ENCODE measurements at places on chromosomes 3 and 15. TPM values are rescaled to one million over a fixed set of nuclear protein-coding genes. Genes with fewer than 3 reads are reported as not detected.

KLHL40 gene
- total RNA-seq: not detected

SPINT1 gene
- total RNA-seq: not detected

DNA sequence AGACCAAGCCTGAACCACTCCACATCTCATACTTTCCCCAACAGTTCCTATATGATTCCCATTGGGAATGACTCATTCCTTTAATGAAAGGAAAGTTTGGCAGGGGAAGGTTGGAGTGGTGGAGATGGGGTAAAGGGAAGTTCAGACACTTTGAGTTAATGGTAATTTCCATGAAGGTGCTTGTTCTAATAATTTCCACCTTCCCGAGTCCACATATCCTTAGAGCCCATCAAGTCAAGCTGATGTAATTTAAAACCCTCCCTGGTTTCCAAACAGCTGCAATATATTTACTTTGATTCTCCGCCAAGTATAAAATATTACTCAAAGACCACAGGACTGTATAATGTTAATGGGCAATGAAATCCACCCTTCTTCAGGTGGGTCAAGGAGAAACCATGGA lies 95.0 kb upstream of the GALNT15 start:
- H3K4me3 ChIP-seq: no peak overlapping the region
- H3K27me3 ChIP-seq: no peaks in the 10 kb centered on the region
- no peaks in the 10 kb centered on the region for H3K36me3 ChIP-seq
- H3K4me1 ChIP-seq: peaks cover 32% of the 10 kb centered on the region
- no peak overlapping the region for H3K27ac ChIP-seq

GRCh38 chr3:33380653-33381052 lies 59.6 kb downstream of the UBP1 start:
- H3K4me3 ChIP-seq: no peak overlapping the region
- H3K27me3 ChIP-seq: no peaks in the 10 kb centered on the region
- H3K27ac ChIP-seq: no peak overlapping the region
- peaks cover 47% of the 10 kb centered on the region for H3K36me3 ChIP-seq

- DNase-seq: no peak
- peak overlapping the region; percentile 95 for H3K27ac ChIP-seq
- H3K36me3 ChIP-seq: peaks cover 30% of the 10 kb centered on the region
- H3K4me1 ChIP-seq: peaks cover 55% of the 10 kb centered on the region
- H3K27me3 ChIP-seq: no peaks in the 10 kb centered on the region
These were observed 35.4 kb upstream of the DUSP7 start for GRCh38 chr3:52091586-52092270.

GRCh38 chr15:75029378-75030022 lies 6.1 kb downstream of the PPCDC start:
- peaks cover 13% of the 10 kb centered on the region for H3K36me3 ChIP-seq
- no peaks in the 10 kb centered on the region for H3K27me3 ChIP-seq
- peaks cover 26% of the 10 kb centered on the region for H3K4me1 ChIP-seq

Data from SJSA1 (cell line).